ENCODE measurements at places on chromosomes 5 and 9.
A peak's percentile ranks its signal among the peaks of the same experiment; 100 is the strongest.

- DNase-seq: no peak
Measured at GRCh38 chr5:53381-54174, 38.4 kb upstream of the PLEKHG4B start.

GRCh38 chr9:70576116-70576515 lies 161.7 kb upstream of the KLF9 start:
- DNase-seq: no peak

DNA sequence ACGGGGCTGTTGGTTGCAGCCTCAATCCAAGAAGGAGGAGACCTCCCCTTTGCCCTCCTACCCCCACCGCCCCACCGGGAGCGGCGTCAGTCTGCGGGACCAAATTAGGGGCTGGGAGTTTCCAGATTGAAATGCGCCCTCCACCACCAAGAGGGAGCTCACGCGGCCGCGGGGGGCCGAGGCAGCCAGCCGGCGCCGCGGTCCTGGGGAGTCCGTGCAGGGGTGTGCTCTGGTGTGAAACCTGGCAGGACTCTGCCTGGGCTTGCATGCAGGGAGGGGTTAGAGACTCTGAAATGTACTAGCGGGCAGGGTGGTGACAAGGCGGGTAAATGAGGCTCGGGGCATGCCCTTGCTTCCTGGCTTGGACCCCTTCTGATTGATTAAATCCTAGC lies 989 bp upstream of the FBN2 start:
- DNase-seq: no peak

DNA sequence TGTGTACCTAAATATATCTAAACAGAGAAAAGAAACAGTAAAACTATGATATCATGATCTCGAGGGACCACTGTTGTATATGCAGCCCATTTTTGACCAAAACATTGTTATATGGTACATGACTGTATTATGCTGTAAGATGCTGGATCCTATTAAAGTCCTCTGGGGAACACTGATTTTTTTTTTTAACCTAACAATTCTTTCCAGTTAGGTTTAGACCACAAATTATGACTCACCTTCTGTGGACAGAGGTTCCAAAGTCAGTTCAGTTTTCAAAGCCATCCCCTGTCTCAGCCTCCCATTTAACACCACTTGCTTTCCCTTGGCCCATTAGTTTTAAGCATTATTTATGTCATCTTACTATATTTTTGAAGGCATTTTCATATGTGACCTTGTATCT lies 27.1 kb downstream of the TRMO start:
- DNase-seq: no peak

GRCh38 chr5:75648712-75649111 lies 37.5 kb downstream of the ANKDD1B start:
- no peak for DNase-seq

GRCh38 chr9:7011395-7012067 lies 253.8 kb downstream of the KDM4C start:
- DNase-seq: no peak

- DNase-seq: no peak
Measured at GRCh38 chr9:79292731-79293280, 279.0 kb upstream of the TLE4 start.

- DNase-seq: no peak
Measured at GRCh38 chr5:68845131-68845530, 248.7 kb upstream of the SLC30A5 start.

DNA sequence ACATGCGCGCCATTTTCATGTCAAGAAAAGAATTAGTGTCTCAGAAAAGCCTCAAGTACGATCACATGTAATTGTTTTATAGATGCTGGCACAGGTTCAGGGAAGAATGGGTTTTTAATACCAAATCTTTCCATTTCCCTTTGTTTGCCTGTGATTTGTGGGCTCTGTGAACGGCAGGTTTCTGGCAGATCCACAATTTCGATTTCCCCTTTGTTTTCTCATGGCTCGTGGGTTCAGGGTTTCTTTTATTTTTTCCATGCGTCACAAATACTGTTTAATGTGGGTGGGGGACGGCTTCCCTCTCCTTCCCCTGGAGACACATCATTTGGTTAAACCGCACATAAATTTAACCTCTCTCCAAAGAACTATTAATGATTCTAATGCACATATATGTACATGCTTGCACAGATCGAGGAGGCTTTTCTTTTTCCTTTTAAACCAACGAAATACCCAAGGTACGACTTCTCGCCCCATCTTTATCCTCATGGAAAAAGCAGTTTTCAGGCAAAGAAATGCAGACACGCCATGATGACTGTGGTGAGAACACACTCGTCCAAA lies 195.9 kb downstream of the SLIT3 start:
- DNase-seq: no peak

DNA sequence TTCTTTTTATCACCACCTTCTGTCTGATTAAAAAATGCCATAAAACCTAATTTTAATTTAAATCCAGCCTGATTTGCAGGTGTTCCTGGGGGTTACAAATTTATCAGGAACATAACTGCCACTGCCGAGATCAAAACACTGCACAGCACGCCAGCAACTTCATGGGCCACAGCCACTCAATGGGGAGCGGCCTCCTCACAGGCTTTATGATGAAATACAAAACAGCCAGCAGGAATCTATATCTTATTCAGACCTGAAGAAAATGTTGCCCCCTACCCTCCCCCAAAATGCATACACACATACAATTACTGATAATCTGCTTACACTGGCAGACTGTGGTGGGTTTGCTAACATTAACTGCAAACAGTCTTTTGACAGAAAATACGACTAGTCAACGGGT lies 151.7 kb upstream of the POU5F2 start:
- no peak for DNase-seq

DNA sequence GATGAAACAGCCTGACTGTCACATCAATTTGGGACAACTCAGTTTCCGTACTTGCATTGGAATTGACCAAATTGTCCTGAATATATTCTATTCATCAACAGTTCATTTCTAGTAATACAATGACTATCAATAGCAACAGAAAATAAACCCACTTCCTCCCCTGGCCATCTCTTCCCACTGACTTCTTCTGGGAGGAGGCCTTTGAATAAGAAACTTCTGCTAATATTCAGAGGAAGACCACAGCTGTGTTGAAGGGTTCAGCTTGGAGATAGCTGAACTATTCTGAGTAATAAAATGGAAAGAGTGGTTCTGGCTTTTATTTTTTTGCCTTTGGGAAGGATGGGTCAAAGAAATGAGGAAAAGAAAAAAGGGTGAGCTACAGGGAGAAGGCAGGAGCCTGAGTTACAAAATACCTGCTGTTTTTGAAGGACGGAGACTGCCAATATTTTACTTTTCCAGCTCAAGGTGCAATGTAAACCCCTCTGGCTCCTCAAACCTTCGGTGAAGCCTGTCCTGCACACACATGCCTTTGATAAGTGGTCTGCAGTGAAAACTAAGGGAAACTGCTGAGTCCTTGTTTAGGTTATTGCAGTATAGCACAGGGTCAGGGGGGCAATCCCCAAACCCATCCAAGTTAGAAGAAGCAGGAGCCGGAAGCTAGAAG lies 29.9 kb downstream of the FYB1 start:
- DNase-seq: no peak

DNA sequence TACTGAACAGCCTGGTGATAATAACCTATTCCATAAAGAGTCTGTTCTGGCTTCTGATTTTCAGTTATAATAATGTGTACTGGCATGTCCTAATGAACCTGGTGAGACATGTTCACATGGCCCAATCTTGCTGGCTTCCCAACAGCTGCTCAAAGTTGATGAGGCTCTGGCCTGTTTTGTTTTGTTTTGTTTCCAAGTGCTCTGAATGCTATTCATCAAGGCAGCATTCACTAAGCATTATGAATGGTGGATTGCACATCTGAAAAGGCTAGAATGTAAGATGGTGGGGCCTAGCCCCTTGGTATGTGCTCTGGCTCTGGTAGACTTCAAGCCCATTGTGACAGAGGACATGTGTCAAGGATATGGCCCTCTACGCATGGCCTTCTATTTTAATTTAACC lies 388.5 kb downstream of the PSAT1 start:
- peak; percentile 84 for DNase-seq

- no peak for DNase-seq
Measured at GRCh38 chr5:10195301-10195700, 54.4 kb downstream of the ATPSCKMT start.

- DNase-seq: no peak
Measured at GRCh38 chr5:143886651-143887638, 75.0 kb downstream of the HMHB1 start.
